Breast epithelium (tissue), 4 donors: ENCODE measurements at places on chromosomes 16 and 17. TPM values are rescaled to one million over a fixed set of nuclear protein-coding genes. Genes with fewer than 3 reads are reported as not detected.

Gene TCF25
- total RNA-seq = 243 TPM

Gene PIMREG
- not detected for total RNA-seq

Gene ZSCAN10
- not detected for total RNA-seq

Gene GRIN2A
- total RNA-seq = 0.29 TPM

Gene LASP1
- 88.7 TPM for total RNA-seq

Gene C17orf78
- total RNA-seq = not detected

Gene ITGA2B
- total RNA-seq = 1.2 TPM

Gene PERCC1
- not detected for total RNA-seq
